ENCODE measurements at places on chromosomes 2 and 18.

GRCh38 chr2:172279813-172280212 is 147.6 kb upstream of the ITGA6 start:
- no peak for DNase-seq

- DNase-seq: no peak
Measured at GRCh38 chr2:68817306-68817705, 53.9 kb downstream of the BMP10 start.

DNA sequence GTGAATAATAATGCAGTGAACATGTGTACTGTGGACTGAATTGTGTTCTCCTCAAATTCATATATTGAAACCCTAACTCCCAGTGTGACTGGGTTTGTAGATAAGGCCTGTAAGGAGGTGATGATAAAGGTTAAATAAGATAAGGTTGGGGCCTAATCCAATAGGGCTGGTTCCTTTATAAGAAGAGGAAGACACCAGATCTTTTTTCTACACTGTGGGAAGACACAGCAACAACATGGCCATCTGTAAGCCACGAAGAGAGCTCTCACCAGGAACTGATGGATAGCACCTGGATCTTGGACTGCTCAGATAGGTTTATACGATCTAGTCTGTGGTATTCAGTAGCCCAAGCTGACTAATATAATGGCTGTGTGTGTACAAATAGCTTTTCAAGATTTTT is 66.8 kb downstream of the BMPR2 start:
- no peak for DNase-seq

GRCh38 chr2:229821316-229821715 is 100.5 kb downstream of the TRIP12 start:
- DNase-seq: no peak

GRCh38 chr2:12080360-12080759 is 333.9 kb downstream of the LPIN1 start:
- peak; percentile 83 for DNase-seq

GRCh38 chr2:29848566-29849310 is 72.6 kb downstream of the ALK start:
- DNase-seq: peak; percentile 26

DNA sequence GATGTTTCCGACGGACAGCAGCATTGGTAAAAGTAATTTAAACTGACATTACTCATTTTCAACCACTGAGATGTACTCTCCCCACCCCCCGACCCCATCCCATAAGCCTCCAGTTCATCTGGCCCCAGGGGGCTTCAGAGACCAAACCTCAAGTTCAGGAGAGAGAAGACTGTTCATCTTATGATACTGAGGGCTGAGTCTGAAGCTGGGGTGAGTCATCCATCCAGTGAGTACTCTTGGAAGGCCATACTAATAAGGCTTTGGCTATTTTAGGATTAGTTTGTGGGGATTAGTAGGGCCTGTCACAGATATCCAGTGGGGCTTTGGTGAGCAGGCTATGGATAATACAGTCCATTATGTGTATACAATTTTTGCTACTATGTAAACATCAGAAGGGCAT is 125.3 kb upstream of the APCDD1 start:
- no peak for DNase-seq

GRCh38 chr2:230922951-230923717 is 1.9 kb downstream of the GPR55 start:
- DNase-seq: no peak

GRCh38 chr2:134679745-134680144 is 39.1 kb downstream of the TMEM163 start:
- DNase-seq: no peak

- no peak for DNase-seq
Measured at GRCh38 chr2:217383620-217384019, 523.8 kb upstream of the TNP1 start.

DNA sequence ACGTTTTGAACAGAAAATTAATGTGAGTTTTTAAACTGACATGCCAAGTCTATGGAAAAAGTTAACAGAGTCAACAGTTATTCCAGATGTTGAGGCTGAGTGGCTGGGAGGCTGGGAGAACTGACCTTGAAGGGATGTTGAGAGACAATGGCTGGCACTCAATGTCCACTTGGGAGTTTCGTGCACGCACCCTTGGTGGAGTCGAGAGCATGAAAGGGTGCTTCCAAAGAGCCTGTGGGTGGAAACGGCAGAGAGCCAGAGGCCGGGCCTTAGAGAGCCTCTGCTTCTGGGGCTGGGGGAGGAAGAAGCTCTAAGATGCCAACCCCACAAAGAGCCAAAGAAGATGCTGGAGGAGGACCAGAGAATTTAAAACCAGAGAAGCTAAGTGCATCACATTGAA is 63.4 kb upstream of the L3MBTL4 start:
- DNase-seq: no peak

DNA sequence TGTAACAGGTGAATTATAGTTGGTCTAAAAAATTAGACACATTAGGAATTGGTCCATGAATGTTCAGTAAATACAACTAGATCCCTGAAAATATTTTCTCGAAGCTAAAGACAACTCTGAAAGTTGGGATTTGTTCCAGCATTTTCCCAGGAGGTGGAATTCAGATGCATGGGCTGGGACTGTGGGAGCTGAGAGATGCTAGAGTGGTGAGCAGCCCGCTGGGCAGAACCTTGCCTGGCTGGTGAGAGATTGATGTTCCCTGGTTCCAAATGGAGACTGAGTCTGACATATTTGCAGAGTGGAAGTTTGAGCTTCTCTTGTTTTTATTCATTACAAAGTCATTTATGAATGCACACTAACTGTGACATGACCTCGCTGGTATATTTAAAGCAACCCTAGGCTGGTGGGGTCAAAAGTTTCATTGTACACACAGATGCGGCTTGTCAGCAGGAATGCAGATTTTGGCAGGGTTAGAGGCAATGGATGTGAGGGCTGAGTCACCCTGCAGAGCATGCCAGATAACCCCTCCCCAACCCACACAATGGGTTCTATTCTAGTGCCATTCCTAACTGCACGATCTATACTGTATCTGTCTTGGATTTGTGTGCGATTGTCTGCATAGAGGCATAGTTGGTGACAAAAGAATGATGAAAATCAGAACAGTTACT is 23.5 kb upstream of the TMEM178A start:
- no peak for DNase-seq

- no peak for DNase-seq
Measured at GRCh38 chr2:204049635-204050034, 113.1 kb downstream of the ICOS start.

- peak; percentile 76 for DNase-seq
Measured at GRCh38 chr18:56563568-56563967, 74.8 kb downstream of the TXNL1 start.

GRCh38 chr2:4066217-4066616 is 362.8 kb downstream of the DCDC2C start:
- DNase-seq: no peak

GRCh38 chr2:160783474-160783873 is 289.9 kb upstream of the RBMS1 start:
- no peak for DNase-seq

GRCh38 chr2:82789851-82790205 is 1669.3 kb downstream of the SUCLG1 start:
- no peak for DNase-seq

- no peak for DNase-seq
Measured at GRCh38 chr2:97656905-97657587, 6.8 kb downstream of the ACTR1B start.

GRCh38 chr2:231200805-231201474 is 2.5 kb downstream of the ARMC9 start:
- DNase-seq: no peak

- DNase-seq: peak; percentile 52
Measured at GRCh38 chr2:148989882-148990493, 48.5 kb upstream of the LYPD6B start.

DNA sequence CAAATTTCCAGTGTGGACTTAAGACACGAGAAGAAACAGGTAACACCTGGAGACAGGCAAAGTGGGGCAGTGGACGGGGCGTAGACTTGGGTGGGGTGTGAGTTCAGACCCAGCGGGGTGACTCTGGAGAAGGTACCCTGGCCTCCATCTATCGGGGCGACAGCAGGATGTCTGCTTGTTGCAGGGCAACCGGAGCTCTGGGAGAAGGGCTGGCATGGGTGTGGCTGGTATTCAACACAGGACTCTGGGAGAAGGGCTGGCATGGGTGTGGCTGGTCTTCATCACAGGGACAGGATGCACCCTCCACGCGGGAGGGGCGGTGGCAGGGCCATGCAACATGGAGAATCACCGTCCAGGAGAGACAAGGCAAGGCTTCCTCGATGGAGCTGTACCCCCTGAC is 198.5 kb downstream of the HDAC4 start:
- DNase-seq: no peak

GRCh38 chr2:104539649-104540048 is 314.3 kb upstream of the POU3F3 start:
- DNase-seq: no peak

GRCh38 chr2:119197529-119198239 is 25.9 kb upstream of the STEAP3 start:
- DNase-seq: no peak

DNA sequence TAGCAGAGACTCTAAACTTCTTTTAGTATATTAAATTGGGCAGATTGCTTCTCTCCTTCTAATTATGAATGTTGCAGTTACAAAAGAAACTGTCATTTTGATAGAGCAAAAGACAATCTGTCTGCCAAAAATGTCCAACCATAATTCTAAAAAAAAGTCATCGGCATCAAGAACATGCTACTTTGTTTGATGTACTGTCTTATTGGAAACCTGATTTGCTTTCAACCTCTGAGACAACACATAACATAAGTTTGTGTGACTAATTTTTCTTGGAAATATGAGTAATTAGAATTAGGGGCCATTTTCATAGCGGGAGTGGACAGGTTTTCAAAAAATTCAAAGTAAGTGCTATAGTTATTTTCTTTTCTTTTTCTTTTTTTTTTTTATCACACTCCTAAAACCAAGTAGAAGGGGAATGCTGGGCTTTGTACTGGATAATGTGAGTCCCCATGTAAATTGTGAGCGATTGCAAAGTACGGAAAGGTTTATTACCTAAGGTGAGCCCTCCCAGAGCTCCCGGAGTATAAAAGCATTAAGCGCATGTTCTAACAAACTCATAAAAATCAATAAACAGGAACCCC is 59.1 kb downstream of the ZEB2 start:
- DNase-seq: no peak

DNA sequence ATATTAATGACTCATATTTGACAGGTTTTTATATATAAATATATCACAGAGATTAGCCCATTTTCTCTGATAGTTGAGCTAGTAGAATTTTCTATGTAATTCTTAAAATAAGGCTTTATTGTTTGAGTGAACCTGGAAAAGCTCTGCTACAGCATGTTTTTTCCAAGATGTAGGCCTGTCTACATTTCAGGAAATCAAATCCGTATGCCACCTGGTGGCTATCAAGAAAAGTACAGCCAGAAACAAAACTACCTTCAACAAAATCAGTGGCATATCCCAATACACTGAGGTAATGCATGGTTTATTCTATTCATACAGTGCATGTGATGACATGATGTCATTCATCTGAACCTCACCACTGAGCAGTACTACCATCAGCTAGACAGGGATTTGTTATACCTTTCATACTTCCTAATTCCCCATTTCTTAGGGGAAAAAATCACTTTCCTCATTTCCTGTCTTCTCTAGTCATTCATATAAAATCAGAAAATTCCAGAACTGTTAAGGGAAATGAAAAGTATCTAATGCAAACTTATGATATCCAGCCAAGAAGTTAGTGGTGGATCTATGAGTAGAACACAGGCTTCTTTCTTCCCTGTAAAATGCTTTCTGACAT is 310.4 kb upstream of the SYT4 start:
- no peak for DNase-seq

DNA sequence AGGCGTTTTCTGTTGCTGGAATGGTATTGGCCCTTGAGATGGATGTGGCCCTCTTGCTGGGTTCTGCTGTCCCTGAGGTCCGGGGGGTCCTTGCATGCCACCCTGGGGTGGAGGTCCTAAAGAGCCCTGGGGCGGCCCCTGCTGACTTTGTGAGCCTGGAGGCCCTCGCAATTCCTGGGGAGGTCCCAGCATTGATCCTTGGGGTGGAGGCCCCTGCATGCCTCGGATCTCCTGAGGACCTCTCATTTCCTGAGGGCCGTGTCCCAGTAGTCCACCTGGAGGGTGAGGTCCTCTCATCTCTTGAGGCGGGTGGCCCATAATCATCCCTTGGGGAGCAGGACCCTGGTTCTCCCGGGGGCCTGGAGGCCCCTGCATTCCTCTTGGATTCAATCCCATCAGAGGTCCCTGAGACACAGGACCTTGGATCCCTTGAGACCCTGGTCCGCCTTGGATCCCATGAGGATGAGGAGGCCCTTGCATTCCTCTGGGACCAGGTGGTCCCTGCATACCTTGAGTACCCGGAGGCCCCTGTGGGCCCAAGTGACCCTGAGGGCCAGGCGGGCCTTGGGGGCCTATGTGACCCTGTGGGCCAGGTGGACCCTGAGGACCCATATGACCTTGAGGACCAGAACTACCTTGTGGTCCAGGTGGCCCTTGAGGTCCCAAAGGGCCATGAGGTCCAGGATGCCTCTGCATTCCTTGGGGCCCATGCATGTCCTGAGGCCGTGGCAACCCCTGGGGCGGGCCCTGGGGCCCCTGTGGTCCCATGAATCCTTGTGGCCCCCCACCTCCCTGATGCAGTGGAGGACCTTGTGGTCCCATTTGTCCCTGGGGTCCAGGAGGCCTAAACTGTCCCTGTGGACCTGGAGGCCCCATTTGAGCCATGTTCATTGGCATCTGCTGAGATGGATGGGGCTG is 18.3 kb downstream of the SFT2D3 start:
- DNase-seq: no peak

GRCh38 chr18:31760695-31761094 is at the start of gene SLC25A52:
Gene SLC25A52 (minus strand): TSS chr18:31760880. CDS start chr18:31760661, 219 bp downstream.
- no peak for DNase-seq

DNA sequence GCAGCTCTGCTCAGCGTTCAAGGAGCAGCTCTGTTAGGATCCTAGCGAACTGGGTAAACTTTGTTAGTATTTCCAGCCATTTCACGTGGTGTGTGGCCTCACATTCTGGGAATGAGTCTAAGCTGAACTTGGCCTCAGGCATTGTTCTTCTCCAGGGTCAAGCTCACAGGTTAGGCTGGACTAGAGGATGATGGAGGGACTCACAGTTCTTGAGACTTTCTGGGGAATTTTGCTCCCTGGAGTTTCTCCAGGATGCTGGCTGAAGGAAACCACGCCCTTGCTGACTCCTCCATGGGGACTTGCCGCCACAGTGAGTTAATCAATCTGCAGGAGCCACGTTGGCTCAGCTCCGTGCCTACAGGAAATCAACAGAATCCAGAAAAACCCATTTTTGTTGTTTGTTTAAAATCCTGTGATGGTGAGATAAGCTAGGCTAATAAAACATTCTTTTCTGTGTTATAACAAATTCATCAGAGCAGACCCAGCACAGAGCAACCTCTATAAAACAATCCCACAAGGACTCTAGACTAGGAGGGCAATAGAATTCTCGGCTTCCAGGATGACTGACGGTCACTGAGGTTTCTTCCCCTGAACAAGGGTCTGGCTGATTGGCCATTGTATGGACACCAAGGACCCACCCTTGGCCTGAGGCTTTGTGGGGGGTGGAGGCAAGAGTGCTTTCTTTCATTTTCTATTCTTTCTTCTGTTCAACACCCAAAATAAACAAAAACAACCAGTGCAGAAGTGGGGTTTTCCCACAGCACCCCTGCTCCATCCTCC is 12.6 kb downstream of the CNDP1 start:
- no peak for DNase-seq
